ENCODE measurements at places on chromosomes 5 and 9.

- no peak for DNase-seq
Observed at GRCh38 chr9:112012026-112012902, 115.7 kb downstream of the UGCG start.

- DNase-seq: no peak
Observed at GRCh38 chr9:114174876-114175771, 19.8 kb downstream of the COL27A1 start.

DNA sequence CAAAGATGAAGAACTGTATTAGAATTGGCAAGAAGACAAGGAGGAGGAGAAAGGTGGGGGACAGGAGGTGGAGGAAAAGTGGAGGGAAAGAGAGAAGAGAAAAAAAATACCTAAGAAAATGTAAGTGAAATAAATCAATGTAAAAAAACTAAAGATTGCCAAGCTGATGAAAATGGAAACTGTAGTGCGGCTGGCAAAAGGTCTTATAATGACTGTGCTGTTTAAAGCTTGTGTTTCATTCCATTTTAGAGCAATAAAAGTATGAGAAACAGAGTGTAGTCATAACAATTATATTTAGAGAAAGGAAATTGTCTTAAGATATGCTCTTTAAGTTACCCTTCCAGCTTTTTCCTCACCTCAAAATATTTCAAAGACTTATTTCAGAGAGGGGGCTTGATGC lies 670.5 kb upstream of the SEMA6A start:
- DNase-seq: no peak

DNA sequence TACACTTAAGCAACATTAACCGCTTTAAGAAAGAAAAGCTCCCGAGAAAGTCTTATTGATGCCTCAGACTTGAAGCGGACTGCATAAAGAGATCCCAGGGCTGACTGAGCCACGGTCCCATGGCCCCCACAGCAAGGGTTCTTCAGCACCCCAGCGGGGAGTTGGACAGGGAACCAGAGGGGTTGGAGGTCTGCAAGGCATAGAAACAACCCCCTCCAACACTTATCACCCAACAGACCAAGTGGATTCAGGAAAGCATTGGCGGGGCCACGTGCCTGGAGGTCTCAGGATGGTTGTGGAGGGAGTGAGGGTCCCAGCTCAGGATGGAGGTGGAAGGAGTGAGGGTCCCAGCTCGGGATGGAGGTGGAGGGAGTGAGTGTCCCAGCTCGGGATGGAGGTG lies 143.7 kb upstream of the IRX2 start:
- DNase-seq: no peak

DNA sequence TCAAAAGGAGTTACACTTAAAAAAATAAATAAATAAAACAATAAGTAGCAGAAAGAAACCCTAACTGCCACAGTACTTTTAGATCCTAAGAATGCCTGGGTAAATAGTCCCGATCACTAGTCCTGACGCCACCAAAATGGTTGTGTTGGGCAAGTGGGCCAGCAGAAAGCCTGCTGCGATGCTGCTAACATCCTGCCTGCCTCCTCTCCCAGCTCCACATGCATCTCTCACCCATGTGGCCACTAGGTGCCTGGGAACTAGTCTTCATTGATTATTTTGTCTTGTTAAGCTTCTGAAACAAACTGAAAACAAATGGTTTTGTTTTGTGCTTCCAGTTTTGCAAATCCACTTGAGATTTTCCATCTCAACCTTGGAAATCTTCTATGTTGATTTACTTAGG lies 54.4 kb upstream of the TRAF1 start:
- no peak for DNase-seq

- DNase-seq: no peak
Observed at GRCh38 chr5:35171078-35171477, 59.2 kb downstream of the PRLR start.

GRCh38 chr9:14932231-14932630 lies 22.0 kb upstream of the FREM1 start:
- no peak for DNase-seq

GRCh38 chr5:10251405-10251804 lies 1.3 kb downstream of the CCT5 start:
- no peak for DNase-seq

- no peak for DNase-seq
Observed at GRCh38 chr5:5342784-5343183, 79.7 kb upstream of the ICE1 start.

DNA sequence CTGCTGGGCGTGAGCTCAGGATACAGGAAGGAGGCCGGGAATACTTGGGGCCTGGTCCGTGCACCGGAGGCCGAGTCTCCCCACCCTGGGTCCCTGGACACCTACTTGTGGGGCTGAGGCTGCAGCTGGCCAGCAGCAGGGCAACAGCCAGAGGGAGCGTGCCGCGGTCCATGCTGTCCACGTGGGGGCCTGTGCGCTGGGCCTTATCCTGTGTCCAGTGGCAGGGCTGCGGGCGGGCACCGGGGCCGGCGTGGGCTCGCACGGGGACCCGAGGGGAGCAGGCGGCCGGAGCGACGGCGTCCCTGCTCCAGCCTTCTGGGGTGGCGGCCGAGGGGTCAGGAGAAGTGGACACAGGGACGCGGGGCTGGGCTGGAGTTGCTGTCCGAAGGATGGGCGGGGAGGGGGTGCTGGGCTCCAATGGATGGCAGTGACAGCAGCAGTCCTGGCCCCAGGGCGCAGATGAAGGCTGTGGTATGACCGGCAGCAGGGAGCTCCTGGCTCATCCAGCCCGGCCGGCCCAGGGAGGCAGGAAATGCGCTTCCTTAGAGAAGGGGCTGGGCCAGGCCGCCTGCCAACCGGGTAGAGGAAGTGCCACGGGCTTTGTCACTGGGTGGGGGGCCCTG lies at the start of gene ENG:
ENG (minus strand) TSS at position 475 of the 623 bp plus-strand sequence; CDS start at position 172, 303 bp downstream.
- no peak for DNase-seq

GRCh38 chr5:173451031-173451430 lies 122.8 kb upstream of the STC2 start:
- no peak for DNase-seq

DNA sequence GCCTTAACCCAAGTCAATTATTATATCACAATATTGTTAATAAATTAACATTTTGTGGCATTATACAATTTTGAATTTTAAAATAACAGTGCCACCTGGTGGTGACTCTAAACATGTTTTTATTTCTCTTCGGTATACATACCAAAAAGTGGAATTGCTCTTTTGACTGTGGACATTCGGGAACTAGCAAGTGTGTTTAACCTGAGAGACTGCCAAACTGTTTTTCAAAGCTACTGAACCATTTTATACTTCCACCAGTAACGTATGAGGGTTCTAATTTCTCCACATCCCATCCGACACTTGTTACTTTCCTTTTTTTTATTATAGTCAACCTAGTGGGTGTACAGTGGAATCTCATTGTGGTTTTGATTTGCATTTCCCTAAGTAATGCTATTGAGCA lies 18.3 kb upstream of the HSDL2 start:
- DNase-seq: no peak
